Ascending aorta (tissue), 2 donors: ENCODE measurements at places on chromosomes 3 and 15. TPM values are rescaled to one million over a fixed set of nuclear protein-coding genes. Genes with fewer than 3 reads are reported as not detected.

Gene SLCO2A1
- total RNA-seq = 111 TPM

Gene GYG1
- 23.9 TPM for total RNA-seq

Gene PARP16
- total RNA-seq = 2.9 TPM

Gene GOLGA6L10
- 1.5 TPM for total RNA-seq

Gene COL7A1
- 22.2 TPM for total RNA-seq

Gene NR1D2
- 6.5 TPM for total RNA-seq

Gene ST8SIA2
- not detected for total RNA-seq

Gene CD86
- not detected for total RNA-seq
